Activated CD4-positive, alpha-beta memory T cell treated with anti-CD3 and anti-CD28 coated beads for 36 hours (primary cell): ENCODE measurements at places on chromosomes 1 and 21. TPM values are rescaled to one million over a fixed set of nuclear protein-coding genes. Genes with fewer than 3 reads are reported as not detected.

GRCh38 chr21:34795548-34796180 is 126.9 kb downstream of the CLIC6 start:
- DNase-seq = no peak
- no peaks in the 10 kb centered on the region for H3K27me3 ChIP-seq
- no peak overlapping the region for H3K4me3 ChIP-seq
- peaks cover 61% of the 10 kb centered on the region for H3K36me3 ChIP-seq
- no peaks in the 10 kb centered on the region for H3K4me1 ChIP-seq

IGSF3 gene
- total RNA-seq = 4.1 TPM

- H3K27ac ChIP-seq = no peak overlapping the region
- no peak for DNase-seq
- H3K36me3 ChIP-seq = no peaks in the 10 kb centered on the region
- H3K27me3 ChIP-seq = no peaks in the 10 kb centered on the region
Measured at GRCh38 chr1:43634721-43635120, 15.2 kb upstream of the KDM4A start.

LEMD1 gene
- total RNA-seq = 2.5 TPM

CD1B gene
- not detected for total RNA-seq

CHIT1 gene
- 0.19 TPM for total RNA-seq

PALMD gene
- not detected for total RNA-seq
